ENCODE measurements at places on chromosomes 4 and X.

- DNase-seq = no peak
Measured at GRCh38 chr4:22707390-22707789, 14.7 kb downstream of the GBA3 start.

- no peak for DNase-seq
Measured at GRCh38 chrX:125089761-125090445, 229.8 kb upstream of the TEX13C start.

- no peak for DNase-seq
Measured at GRCh38 chrX:13547671-13548070, 21.7 kb upstream of the EGFL6 start.

DNA sequence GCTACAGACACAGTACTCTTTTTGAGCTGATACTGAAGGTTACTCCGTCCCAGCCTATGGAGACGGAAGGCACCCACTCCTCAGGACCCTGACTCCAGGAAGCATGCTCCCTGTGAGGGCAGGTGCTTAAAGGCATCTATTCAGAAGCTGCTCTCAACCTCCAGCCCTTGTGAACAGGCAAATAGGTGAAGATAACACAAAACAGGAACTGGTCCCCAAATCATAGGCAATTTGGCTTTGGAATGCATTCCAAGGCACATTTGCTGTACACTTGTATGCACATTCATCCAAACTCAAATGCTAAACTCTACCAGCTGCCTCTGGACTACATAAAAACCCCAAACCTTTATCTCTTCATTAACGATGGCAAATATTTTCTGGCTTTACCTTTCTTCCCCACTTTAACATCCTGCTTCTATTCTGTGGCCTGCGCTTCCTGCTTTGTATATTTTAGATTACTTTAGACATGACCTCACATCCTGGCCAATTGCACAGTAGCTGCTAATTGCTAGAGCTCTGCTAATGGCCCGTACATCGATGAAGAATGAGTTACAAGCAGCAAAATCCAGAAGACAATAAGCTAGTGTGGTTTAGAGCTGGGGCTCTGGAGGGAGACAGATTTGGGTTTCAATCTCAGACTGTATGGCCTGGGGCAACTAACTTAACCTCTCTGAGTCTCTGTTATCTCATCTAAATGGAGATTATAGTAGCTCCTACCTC, 3.2 kb downstream of the SEL1L3 start:
- DNase-seq = no peak

- no peak for DNase-seq
Measured at GRCh38 chr4:61994036-61994435, 793.9 kb downstream of the ADGRL3 start.

- DNase-seq = no peak
Measured at GRCh38 chrX:55907968-55908607, 190.5 kb downstream of the RRAGB start.

GRCh38 chr4:118158763-118159375, 124.6 kb downstream of the NDST3 start:
- DNase-seq = no peak

- no peak for DNase-seq
Measured at GRCh38 chrX:42366181-42366580, 411.8 kb downstream of the PPP1R2C start.

GRCh38 chrX:37676811-37677210, 8.8 kb upstream of the XK start:
- no peak for DNase-seq

DNA sequence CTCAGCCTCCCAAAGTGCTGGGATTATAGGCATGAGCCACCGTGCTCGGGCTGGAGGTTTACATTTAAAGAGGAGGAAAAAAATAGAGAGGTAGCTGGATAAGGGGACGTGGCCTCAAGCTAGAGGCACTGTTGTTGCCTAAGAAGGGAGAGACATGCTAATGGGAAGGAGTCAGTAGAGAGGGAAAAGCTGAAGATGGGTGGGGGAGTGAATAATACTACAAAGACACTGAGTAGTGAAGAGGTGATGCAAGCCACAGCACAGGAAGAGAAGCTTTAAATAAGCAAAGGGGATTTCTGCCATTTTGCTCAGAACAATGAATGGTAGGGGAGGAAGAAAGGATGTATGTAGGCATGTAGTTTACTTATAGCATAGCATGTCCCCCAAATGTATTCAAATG, 11.5 kb upstream of the AP1S2 start:
- DNase-seq = no peak

DNA sequence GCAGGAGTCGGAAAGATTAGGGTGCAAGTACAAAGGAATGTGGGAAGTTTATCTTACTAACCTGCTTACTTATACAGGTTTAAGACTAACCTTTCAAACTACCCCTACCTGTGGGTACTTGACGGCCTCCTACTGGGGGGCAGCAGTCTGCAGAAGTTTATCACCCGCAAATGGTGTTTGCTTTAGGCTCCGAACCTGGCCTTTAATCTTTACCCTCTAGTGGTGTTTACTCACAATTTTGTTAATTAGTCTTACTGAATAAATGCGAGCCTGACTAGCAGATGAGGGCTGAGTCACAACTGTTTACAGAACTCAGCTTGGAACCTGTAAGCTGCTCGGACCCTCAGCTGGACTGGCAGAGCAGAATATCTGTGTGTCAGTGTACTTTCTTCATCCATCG, 204.2 kb upstream of the GPRIN3 start:
- no peak for DNase-seq

- DNase-seq = no peak
Measured at GRCh38 chr4:65791812-65792308, 121.6 kb upstream of the EPHA5 start.

- no peak for DNase-seq
Measured at GRCh38 chrX:38277136-38277535, 50.2 kb downstream of the RPGR start.

GRCh38 chr4:159148441-159148840, 45.6 kb downstream of the RAPGEF2 start:
- no peak for DNase-seq

DNA sequence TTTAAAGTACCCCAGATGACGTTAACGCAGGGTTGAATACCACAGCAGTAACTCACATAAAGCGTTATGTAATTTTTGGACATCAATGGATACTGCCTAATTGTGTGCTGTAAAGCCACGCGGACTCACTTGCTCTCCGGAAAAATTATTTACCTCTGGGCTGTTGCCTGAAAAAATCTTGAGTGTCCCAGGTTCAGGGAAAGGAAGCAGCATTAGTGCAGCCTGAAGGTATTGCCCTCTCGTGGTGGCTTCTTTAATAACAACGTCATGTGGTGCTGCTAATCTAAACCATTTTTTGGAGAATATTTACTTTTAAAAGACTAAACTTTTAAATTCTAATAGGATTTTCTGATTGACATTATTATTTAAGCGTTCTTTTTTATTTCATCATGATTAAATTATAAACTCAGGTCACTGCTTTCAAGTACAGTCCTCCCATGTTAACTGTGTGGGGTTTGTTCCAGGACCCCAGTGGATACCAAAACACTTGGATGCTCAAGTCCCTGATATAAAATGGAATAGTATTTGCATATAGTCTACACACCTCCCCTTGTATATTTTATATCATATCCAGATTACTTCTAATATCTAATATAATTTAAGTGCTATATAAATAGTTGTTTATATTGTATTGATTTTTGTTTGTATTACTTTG, 384.8 kb downstream of the FAM133A start:
- no peak for DNase-seq

DNA sequence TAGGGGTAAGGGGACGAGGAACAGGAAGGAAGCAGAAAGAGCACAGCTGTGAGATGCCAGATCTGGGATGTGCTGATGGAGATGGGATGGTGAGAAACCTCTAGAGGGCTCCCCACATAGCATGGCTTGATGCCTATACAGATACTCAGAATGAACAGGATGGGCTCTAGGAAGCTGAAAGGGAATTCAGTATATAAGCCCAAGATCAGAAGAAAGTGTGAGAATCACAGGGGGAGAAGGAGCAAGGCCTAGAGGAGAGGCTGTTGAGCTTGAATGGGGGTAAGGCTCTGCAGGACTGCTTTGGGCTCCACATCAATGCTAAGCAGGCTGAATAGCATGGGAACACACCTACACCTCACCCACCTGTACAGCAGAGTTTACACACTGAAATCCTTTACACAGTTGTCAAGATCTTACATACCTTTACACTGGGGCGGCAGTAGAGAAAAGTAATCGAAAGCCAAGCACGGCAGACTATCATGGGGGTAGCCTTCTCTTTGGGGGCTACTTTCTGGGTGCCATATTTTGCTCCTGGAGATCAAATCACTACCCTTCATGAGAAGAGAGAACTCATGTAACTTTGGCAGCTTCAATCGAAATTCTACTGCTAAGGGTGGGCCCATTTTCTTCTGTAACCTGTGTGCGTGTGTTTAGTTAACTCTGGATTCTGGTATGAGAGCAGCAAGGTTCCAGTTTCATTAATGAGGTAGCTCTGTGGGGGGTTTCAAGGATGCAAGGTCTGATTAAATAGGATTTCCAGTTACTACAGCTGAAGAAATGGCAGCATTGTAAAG, 30.6 kb downstream of the HOPX start:
- DNase-seq = no peak

GRCh38 chr4:66416425-66416824, 746.1 kb upstream of the EPHA5 start:
- no peak for DNase-seq

DNA sequence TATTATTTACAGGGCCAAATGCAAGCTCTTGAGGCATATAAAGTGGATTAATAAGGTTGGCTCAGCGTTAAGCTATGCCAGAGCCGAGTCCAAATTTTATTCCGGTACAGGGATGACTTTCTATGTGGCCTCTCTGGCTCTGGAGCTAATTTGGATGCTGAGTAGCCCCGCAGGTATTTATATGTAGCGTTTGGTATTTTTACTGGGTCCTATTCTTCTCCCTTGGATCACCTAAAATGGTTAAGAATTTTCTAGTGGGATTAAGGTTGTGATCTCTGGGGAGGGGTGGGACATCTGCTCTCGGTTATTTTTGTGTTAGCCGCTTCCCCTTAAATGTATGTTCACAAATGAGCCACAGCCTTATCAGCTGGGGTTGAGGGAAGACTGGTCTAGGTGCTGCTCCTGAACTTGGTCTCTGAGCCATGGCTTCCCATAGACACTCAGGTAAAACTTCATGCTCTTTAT, 49.4 kb downstream of the FHL1 start:
- DNase-seq = no peak

- no peak for DNase-seq
Measured at GRCh38 chrX:39941332-39941920, 156.3 kb downstream of the BCOR start.

- no peak for DNase-seq
Measured at GRCh38 chr4:15451866-15452765, 17.6 kb upstream of the CC2D2A start.

GRCh38 chr4:73676136-73676535, 55.9 kb upstream of the RASSF6 start:
- DNase-seq = no peak

- DNase-seq = no peak
Measured at GRCh38 chr4:82528868-82529267, 32.9 kb downstream of the TMEM150C start.

- no peak for DNase-seq
Measured at GRCh38 chr4:48704091-48704802, 75.8 kb downstream of the FRYL start.

GRCh38 chr4:37685161-37685822, 884 bp downstream of the RELL1 start:
- no peak for DNase-seq

GRCh38 chr4:111198446-111198845, 575.6 kb upstream of the PITX2 start:
- no peak for DNase-seq

DNA sequence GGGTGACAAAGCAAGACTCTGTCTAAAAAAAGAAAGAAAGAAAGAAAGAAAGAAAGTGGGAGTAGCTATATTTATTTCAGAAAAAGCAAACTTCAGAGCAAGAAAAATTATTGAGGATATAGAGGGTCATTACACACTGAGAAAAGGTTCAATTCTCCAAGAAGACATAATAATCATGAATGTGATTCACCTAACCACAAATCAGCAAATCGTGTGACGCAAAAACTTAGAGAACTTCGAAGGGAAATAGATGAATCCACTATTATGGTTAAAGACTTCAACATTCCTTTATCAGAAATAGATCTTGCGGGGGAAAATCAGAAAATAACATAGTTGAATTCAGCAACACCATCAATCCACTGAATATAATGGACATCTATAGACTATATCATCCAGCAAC, 219.3 kb upstream of the LDB2 start:
- DNase-seq = no peak

DNA sequence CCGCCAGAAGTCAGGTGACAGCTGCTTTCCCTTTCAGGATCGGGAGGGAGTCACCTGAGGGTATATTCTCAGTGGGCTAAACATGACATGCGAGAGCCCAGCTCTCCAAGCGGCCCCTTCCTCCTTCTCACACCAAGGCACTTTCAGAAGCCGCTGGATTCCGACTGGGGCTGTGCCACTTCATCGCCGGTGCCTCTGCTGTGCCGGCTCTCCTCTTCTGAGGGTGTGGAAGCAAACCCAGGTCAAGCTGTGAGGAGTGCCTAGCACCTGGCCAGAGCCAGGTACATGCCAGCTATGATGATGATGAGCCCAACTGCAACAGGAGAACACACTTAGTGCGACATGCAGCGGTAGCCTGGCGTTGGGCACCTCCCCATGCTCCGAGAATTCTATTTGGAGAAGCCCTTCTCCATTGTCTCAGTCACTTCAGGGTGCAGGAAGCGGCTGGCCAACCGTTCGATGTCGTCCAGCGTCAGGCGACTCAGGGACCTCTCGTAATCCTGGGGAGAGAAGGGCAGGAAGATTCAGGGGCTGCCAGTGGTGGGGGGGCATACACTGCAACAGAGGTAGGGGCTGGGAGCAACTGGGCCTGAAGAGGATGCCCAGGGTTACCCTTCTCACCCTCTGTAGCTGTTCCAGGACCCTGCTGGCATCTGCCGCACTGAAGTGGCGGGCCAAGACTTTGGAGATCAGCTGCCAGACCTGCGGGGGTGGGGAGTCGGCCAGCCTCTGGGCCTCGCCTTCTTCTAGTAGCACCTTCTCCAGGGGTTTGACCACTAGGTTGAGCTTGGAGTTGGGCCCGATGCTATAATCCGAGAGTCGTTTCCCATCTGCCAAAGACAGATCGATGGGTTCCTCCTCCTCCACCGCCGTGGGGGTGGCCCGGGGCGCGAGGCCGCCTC, 1.0 kb downstream of the UBL4A start:
- DNase-seq = no peak

DNA sequence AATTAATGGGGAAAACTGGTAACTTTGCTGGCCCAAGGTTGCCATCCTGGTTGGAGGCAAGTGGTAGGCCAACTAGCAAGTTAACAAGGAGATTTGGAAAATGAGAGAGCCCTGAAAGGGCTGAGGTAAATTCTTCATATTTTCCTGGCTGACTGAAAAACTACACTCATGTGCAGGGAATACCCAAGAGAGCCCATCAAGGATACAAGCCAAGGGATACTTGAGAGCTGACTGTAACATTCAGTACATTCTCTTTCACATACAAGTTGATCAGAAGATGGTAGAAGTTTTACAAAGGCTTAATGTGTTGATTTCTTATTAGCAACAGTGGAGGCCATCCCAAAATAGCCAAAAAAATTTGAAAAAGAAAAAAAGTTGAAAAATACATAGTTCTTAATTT, 33.3 kb downstream of the IL2 start:
- DNase-seq = no peak

GRCh38 chrX:38260231-38260630, 39.6 kb upstream of the SRPX start:
- DNase-seq = no peak

Data from GM12878 (cell line).